ENCODE measurements at places on chromosomes 12 and 14.

DNA sequence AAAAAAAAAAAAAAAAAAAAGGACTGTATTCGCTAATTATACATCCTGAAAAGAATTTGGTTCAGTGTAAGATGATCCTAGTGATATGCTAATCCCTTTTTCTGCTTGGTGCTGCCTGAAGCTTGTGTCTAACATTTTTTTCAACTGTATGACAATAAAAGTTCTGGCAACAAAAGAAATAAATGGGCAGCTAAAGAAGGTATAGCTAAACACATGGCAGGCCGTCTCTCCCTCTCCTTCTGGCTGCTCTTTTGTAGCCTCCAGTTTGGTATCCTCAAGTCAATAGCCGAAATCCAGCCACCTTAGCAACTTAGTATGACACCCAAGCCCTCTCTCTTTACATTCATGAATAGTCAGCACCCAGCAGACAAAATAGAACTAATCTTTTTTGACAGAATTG lies 198.3 kb upstream of the OTX2 start:
- no peak for DNase-seq

DNA sequence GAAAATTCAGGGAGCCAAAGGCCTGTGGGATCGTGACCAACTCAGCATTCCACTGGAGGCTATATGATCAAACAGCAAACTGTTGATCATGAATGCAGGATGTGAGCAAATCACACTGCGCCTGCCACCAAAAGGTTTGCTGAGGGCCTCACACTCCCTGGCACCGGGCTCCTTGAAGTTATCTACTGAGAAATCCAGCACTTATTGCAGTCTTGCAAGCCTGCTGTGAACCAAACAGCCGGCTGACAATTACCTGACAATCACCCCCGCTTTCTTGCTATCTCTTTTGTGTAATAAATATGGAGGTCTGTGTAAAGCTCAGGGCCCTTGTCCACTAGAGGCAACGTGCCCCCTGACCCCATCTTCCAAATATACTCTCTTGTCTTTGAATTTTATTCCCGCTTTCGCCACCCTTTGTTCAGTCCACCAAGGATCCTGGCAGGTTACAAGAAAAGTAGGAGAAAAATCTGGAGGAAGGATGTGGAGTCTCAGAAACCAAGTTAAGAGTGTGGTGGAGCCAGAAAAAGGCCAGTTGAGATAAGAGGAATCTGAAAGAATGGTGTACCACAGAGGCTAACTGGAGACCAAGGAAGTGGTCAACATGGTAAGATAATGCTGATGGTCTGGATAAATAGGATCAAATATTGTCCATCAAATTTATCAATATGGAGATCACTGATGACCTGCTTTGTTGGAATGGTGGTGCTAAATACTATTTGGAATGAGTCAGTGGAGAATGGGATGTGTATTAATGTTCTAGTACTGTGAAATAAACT lies 229.2 kb downstream of the ALX1 start:
- DNase-seq: no peak

DNA sequence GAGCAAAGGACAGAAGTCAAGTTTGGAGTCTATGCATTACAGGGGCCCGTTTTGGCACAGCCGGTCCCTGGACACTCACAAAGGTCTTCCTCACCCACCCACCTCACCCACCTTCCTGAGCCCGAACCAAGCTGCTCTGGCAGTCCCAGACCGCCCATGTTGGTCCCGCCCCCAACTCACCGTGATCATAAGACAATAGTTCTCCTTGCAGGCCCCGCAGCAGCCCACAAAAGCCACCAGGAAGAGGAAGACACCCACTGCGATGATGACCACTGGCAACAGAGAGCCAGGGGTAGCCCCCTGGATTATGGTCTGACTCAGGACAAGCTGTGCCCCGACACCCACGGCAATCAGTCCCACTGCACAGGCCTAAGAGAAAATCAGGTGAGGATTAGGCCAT lies 1.8 kb downstream of the CD63 start:
- DNase-seq: no peak

DNA sequence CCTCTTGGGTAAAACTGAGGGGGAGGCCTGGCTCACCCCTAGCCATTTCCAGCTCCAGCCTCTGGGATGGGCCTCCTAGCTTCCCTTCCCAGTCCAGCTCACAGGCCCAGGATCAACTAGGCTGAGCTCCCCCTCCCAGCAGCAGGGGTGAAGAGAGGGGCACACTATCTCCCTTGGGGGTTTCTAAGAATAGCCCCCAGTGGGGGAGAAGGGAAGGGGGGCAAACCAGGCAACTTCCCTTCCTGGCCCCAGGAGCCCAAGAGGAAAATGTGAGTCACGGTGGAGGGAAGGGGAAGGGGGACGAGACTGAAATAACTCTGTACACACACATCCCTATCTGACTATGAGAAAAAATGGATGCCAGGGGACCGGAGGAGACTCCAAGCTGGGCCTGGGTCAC lies 9.0 kb downstream of the ADCY6 start:
- DNase-seq: peak; percentile 27

- DNase-seq: peak; percentile 58
These were observed 63.3 kb upstream of the HSPB8 start for GRCh38 chr12:119115296-119115905.

- no peak for DNase-seq
These were observed 60.6 kb downstream of the BEGAIN start for GRCh38 chr14:100526632-100527031.

GRCh38 chr14:33052943-33053342 lies 114.3 kb downstream of the NPAS3 start:
- no peak for DNase-seq

DNA sequence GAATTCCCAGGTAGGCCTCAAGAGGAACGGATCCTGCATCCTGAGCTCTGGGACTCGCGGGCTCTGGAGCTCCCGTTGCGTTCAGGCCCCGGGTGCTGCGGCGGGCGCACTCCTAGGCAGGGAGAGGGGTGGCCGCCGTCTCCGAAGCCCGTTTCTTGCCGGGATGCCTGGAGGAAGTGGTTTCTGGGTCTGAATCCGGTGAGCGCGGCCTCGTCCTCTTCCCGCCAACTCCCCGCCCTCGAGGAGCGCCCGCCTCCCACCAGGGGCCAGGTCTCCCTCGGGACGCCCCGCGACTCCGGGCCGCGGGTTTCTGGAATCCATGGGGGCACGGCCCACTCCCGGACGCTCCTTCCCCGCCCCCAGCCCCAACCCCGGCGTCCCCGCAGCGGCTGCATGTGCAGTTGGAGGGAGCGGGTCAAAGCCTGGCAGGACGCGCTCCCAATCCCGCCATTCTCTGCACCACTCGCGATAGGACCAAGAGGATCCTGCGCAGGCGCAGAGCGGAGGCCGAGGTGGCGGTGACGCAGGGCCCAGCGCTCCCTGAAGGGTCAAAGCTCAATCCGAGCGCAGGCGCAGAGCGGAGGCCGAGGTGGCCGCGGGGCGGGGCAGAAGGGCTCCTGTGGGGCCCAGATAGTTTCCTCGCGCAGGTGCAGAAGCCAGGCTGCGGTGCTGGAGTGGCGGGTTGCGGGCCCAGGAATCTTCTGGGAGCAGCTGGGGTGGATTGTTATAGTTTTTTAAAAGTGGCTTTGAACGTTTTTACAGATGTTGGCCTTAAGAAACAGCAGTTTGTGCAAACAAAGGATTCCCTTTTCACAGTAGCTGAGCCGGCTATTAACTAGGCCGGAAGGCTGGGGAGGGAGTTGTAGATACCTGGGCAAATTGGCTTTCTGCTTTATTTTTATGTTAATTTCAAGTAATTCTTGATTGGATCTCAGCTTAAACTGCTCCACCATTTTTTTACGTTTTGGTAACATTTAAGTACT lies 796.4 kb downstream of the AACS start:
- no peak for DNase-seq

GRCh38 chr14:34368971-34369647 lies 92.9 kb downstream of the SPTSSA start:
- no peak for DNase-seq

- DNase-seq: no peak
These were observed 40.0 kb downstream of the ISCA2 start for GRCh38 chr14:74533576-74533975.

GRCh38 chr12:93957870-93958269 lies 190.5 kb upstream of the PLXNC1 start:
- peak; percentile 78 for DNase-seq

GRCh38 chr14:26255213-26255612 lies 342.6 kb downstream of the NOVA1 start:
- DNase-seq: peak; percentile 64

GRCh38 chr12:89477633-89478279 lies 46.8 kb downstream of the GALNT4 start:
- no peak for DNase-seq

DNA sequence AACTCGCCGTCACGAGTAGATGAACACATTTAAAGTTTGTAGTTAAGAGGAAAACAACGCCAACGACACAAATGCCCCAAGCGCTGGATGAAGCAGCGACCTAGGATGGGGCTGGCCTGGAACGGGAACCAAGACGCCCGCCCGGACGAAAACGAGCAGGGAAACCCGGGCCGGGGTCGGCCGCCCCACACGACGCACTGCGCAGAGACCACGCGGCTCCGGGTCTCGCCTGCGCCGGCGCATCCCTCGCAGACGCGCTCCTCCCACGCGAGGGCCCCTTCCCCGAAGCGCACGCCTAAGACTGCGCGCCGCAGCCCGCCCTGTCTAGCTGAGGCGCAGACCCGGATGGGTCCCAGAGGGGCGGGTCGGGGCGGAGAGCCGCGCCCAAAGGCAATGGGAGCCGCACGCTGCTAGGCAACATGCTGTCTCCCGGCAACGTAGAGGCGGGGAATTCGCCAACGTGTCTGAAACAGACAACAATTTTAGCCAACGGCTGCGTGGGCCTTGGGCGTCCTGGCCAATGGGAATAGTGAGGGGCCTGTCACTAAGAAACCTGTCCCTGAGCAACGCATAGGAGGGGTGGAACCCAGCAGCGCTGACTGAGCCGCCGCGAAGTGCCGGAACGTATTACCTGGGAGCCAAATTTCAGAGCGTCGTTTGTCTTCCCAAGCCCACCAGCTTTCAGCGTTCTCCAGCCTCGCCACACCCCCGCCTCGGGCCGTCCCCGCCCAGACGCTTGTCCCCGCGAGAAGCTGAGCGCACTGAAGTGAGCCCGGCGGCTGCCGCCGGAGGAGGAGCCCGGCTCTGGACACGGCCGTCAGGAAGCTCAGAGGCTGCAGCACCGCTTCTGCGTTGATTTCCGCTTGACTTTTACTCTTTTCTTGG lies 21.0 kb upstream of the CHFR start:
- peak; percentile 99 for DNase-seq

DNA sequence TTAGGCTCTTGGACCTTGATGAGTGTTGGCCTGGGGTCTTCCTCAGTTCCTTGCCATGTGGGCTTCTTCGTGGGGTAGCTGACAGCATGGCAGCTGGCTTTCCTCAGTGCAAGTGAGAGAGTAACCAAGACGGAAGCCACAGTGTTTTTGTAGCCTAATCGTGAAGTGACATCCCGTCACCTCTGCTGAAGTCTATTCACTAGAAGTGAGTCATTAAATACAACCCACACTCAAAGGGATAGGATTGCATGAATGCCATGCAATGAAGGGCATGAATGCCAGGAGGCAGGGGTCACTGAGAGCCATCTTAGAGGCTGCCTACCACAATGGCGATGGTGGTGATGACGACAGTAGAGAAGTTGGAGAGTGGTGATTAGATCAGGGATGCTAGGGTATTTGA lies 13.5 kb upstream of the ASIC1 start:
- no peak for DNase-seq

DNA sequence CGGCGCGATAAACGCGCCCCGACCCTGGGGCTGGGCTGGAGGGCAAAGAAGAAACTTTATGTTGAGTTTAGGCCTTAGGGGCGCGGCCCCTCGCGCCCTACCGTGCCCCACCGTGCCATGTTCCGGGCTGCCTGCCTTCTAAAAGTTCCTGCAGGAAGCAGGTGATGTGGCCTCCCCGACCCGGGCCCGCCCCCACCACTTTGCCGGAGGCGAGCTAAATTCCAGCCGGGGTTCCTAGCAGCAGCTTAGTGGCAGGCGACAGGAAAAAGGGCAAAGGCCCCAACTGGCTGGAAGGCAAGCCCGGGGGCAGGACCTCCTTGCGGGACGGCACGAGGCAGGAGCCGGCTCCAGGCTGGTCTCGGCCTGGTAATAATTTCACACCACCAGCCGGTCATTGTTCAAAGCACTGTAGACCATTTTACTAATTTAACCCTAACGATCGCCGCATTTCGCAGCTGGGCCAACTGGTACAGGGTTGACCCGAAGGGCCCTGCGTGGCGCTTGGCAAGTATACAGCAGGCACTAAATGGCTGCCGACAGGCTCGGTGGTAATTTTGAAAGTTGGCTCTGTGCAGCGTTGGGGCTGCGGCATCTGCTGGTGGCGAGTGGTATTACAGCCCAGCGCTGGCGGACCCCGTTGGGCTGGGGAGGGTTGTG lies 895 bp upstream of the CCDC88C start:
- DNase-seq: peak; percentile 59

- no peak for DNase-seq
These were observed 14.0 kb downstream of the CEP290 start for GRCh38 chr12:88127855-88128254.

DNA sequence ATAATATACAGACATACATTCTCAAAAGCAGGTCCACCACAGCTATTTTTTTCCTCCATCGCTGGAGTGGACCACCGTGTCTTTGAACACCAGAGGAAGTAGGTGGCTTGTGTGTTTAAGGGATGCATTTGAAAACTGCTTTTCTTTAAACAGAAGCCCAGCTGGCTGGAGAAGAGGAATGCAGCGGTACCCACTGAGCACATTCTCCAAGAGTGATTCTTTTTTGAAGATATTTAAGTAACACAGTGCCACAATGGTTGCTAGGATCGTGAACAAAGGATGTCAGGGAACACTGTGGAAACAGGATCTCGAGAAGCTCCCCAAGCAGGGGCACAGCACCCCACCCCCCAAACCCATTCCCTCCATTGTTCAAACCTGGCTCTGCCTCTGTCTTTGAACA lies 286.6 kb upstream of the PWP1 start:
- DNase-seq: peak; percentile 12

DNA sequence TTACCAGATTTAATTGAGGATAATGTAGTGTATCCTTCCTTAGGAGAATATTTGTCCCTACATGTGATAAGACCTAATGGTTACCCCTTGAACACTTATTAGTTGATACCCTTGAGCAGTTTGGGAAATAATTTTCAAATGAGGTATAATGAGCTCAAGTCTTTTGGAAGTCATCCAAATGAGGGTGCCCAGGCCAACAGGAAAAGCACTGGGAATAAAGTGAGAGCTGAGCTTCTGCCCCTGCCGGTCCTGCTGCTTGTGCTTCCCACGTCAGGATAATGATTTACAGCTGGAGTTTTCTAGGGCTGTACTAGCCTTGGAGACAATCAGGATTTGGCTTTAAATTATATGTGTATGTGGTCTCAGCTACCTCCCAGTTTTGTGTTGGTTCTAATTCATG lies 178.8 kb upstream of the FRMD6 start:
- DNase-seq: peak; percentile 20

GRCh38 chr12:52788876-52789636 lies 6.9 kb downstream of the KRT3 start:
- DNase-seq: no peak

DNA sequence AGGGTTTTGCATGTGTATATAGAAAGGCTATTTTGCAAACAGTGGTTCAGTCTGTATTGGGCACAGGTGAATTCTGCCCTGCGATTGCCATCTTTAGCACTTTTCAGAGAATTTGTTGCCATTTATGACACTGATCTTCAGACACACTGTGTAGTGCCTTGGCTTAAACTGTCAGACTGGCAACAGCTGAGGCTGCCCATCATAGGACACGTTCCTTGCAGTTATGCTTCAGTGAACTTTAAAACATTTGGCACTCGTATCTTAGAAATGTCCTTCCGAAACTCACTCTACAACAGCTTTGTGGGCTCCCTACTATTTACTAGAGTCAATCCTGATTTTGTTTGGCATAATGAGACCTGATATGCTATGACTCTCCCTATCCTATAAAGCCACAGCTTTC lies 29.1 kb downstream of the AP5M1 start:
- DNase-seq: no peak

GRCh38 chr12:96495155-96495554 lies 5.8 kb downstream of the CFAP54 start:
- no peak for DNase-seq
